ENCODE measurements at places on chromosomes 11 and 22.

- DNase-seq: no peak
Observed at GRCh38 chr11:72432347-72433287, 1.7 kb downstream of the CLPB start.

DNA sequence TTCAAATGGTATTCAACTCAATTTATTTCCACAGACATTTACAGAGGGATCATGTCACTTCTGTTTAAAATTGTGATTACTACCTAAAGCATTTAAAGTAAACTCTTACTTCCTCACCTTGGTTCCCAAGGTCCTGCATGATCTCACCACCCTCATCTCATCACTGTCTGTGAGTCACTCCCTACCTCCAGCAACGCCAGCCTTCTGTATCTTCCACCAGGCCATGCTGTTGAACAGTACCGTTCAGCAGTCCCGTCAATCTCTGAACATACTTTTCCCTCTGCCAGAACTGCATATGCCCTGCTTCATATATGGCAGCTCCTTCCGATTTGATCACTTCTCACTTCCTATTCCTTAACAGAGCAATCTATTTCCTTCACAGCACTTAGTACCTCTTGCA lies 2.0 kb downstream of the FBXO3 start:
- no peak for DNase-seq

- no peak for DNase-seq
Observed at GRCh38 chr11:84430661-84431060, 1144.5 kb upstream of the CCDC90B start.

- DNase-seq: no peak
Observed at GRCh38 chr11:103730131-103730940, 306.1 kb upstream of the DDI1 start.

DNA sequence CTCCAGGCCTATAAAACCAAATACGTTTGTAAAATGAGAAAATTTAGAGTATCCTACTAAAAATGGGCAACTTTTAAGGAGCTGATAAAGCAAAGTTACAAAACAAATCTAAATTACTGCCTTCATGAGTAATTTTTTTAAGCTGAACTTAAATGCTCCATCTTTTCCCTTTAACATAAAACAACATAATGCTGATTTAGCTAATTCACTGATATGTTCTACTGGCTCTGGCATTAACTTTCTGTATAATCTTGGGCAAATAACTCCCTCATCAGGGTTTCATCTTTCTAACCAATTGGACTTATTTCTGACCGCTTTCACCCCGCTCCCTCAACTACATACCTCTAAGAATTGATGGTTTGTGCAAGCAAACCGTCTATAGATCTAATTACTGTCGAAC lies 362 bp downstream of the OR10A3 start:
- no peak for DNase-seq

GRCh38 chr22:46350121-46350520 lies 14.6 kb downstream of the TRMU start:
- DNase-seq: no peak

GRCh38 chr11:65551572-65552387 lies 6.4 kb downstream of the LTBP3 start:
- peak; percentile 85 for DNase-seq

DNA sequence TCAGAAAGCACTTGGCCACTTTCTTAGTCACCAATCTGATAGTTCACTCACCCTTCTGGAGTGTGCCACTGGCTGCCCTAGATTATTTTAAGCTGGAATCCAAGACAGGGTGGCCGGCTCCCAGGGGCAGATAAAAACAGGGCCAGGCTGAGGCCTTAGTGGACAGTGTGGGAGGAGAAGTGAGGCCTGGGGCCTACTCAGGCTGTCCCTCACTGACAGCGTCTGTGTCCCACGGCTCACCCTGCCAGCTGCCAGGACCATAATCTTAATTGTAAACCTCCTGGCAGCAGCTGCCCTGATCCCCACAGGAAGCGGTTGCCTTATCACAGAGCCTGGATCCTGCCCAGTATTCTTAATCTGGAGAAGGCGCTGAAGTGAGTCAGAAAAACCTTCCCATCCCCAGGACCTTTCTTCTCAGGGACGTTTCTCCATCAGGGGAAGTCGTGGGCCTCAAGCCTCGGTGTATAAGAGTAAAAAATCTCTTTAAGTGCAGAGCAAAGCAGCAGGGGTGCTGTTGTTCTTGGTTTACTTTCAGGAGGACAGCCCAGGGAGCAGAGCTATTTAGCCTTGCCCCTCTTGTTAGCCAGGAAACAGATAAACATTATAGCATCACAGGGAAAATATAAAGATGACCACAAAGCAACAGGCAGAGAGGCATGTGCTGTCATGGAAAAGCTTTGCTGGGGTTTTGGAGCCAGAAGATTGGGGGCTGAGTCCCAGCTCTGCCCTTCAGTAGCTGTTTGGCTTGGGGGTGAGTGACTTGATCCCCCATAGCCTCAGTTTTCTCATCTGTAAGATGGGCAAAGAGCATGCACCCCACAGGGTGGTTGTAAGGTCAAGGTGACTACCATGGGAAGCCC lies 39.6 kb downstream of the TSPAN18 start:
- no peak for DNase-seq

- no peak for DNase-seq
Observed at GRCh38 chr11:83158357-83158786, 1.4 kb downstream of the PCF11 start.

DNA sequence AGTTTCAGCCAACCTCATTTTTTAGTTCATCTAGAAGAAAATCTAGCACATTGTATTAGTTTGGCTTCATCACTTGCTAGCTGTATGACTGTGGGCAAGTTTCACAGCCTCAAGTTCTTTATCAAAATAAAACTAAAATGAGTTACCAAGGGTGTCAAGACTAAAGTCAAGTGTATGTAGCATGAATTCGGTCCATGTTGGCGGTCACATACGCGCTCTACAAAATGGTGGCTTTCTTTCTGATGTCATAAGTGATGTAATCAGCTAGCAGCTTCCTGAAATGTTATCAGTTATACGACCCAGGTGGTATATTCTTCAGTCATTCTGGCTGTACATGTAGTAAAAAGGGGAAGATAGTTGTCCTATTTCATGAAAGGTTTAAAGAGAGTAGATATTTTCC lies 50.5 kb downstream of the POLD3 start:
- DNase-seq: no peak

DNA sequence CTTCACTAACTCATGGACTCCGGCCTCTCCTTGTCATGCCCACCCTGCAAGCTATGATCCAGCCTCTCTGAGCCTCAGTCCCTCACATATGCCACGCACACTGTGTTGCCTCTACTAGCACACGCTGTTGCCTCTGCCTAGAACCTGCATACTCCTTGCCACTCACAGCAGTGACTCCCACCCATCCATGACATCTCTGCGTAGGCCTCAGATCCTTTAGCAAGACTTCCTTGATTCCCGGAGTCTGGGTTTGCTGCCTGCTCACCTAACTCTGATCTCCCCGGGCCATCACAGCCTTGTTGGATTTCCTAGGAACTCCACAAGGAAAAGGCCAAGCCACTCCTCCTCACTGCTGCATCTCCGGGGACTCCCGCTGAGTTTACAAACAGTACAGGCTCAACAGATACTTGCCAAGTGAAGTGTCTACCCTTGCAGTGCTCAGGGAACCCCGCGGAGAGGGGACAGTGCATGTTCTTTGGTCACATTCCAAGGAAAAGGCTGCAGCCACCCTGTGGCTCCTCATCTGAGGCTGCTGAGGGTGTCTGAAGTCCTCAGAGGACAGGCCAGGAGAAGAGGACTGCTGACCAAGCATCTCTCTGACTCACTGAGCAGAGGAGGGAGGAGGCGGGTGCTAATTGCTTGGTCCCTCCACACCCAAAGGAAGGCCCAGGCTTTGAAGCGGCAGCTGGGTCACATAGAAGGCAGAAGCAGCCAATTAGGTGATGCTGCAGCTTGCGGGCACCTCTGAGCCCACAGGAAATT lies 42.4 kb upstream of the NAV2 start:
- no peak for DNase-seq

DNA sequence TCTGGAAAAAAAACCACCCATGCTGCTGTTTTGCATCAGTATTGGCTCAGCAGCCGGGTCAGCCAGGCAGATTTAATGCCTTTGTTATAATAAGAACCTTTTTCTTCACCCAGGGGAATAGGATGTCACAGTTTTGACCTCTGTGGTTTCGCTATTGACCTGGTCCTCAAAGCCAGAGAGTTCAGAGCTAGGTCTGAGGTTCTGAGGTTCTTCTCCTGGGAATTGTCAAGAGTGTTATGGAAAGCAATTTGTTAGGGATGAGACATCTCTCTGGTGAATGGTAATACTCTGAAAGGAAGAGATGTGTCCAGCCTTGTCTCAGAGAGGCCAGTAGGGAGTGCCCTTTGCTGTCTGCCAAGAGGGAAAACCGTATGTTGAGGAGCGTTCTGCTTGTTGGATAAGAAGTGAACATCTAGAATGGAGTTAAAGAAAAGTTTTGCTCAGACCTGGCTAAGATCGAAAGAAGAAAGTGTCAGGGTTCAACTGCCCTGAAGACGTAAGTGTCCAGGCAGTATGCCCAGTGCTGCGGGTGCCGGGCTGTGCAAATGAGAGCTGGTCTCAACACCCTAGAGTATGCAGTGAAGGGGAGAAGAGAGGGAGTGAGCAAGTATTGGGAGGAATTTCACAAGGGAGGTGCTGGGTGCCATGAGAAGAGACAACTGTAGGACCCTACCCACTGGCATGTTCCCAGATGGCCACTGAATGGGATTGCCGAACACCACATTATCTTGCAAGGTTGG lies 150.9 kb upstream of the TTC12 start:
- no peak for DNase-seq

DNA sequence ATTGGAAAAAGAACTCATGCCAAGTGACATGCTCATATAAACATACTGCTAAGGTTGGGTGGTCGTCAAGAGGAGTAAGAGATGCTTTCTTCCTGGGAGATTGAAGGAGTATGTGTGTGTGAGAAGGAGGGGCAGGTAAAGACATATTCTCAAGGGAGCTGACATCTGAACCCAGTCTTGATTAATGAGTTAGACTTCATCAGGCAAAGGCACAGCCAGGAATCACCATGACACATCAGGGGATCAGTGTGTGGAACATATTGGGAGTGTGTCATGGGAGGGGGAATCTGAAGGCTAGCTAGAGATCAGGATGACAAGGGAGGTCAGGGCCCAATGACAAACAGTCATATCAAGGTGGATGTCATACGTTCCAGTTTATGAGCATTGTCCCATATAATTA lies 14.9 kb downstream of the CNTF start:
- DNase-seq: no peak

DNA sequence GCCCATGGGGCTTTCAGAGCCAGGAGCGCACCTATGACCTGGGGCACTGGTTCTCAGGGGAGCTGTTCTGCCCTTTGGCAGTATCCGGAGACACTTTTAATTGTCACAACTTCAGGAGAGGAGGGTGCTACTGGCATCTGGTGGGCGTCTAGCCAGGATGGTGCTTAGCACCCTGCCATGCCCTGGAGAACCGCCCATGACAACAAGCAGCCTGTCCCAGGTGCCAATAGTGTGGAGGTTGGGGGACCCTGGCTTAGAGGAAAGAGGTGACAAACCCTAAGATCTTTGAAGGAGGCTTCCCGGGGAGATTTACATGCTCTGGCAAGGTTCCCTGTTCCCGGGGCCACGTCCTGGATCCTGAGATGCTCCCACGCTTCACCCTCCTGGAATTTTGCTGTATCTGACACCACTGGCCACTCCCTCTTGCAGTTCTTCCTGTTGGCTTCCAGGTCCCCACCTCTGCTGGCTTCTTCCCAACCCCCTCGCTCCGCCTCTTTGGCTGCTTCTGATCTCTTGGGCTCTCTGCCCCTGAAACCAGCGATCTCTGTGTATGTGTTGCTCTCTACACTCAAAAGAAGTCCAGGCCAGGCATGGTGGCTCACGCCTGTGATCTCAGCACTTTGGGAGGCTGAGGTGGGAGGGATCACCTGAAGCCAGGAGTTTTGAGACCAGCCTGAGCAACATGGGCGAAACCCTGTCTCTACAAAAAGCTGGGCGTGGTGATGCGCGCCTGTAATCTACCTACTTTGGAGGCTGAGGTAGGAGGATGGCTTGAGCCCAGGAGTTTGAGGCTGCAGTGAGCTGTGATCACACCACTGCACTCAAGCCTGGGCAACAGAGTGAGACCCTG lies 31.1 kb downstream of the FADS3 start:
- no peak for DNase-seq

DNA sequence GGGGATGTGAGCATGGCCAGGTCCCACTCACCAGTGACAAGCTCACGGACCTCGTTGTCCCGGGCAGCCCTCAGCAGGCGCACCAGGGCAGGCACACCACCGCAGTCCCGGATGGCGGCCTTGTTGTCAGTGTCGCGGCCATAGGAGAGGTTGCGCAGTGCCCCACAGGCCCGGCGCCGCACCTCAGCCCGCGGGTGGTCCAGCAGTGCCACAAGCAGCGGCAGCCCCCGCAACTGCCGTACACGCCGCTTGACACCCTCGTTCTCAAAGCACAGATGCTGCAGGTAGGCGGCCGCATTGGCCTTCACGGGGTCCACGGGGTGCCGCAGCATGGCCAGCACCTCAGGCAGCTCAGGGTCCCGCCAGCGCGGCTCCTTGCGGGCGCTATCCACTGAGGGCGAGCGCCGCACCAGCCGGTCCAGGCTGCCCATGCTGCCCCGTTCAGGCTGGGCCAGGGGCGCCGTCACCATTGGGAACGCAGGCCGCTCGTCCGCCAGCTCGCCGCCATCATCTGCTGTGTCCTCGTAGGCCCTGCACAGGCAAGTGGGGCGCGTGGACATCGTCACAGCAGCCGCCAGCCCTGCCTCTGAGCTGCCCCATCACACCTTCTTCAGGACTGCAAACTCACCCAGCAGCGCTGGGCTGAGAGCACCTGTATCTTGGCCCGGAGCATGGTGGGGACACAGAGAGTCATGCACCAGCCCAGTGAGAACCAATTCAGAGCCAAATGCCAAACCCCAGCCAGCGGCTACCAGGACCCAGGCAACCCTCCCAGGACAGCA lies 36.7 kb downstream of the ARVCF start:
- DNase-seq: no peak

DNA sequence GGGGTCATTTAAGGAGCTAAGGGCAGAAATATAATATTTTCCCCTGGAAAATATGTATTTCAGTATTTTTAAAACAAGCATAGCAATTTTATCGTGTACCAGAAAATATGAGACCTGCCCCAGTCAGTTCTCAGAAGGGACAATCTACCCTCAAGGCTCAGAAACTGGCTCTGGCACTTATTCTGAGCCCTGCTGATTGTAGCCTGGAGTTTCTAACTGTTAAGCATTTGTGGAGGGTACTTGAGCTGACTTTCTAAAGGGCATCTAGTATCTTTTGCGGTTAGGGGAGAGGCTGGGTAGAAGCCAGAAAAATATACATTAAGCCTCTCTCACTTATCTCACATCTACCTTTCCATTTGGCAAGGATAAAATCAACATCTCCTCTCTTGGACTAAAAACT lies 71.3 kb upstream of the FSHB start:
- no peak for DNase-seq

All from NCI-H1105 (cell line).